Small intestine (tissue), 16 donors: ENCODE measurements at places on chromosomes 5 and 9. TPM values are rescaled to one million over a fixed set of nuclear protein-coding genes. Genes with fewer than 3 reads are reported as not detected.

ADAMTS2 gene
- 6.3 TPM for polyA plus RNA-seq

RHOBTB3 gene
- polyA plus RNA-seq: 42.2 TPM

ZNF367 gene
- polyA plus RNA-seq: 1.3 TPM

SHISAL2B gene
- polyA plus RNA-seq: not detected

OTP gene
- polyA plus RNA-seq: not detected

TMEM38B gene
- polyA plus RNA-seq: 2.9 TPM

GLRX gene
- 166 TPM for polyA plus RNA-seq

OR1L1 gene
- polyA plus RNA-seq: not detected

TENT4A gene
- polyA plus RNA-seq: 8.6 TPM

FOXD4 gene
- polyA plus RNA-seq: 0.39 TPM

FOXI1 gene
- polyA plus RNA-seq: not detected

SCGB3A2 gene
- polyA plus RNA-seq: not detected

ZNF189 gene
- 14.1 TPM for polyA plus RNA-seq

IFNA21 gene
- polyA plus RNA-seq: not detected

SPOCK1 gene
- 0.81 TPM for polyA plus RNA-seq

ENTPD2 gene
- 5.5 TPM for polyA plus RNA-seq

BARHL1 gene
- polyA plus RNA-seq: not detected

AGXT2 gene
- polyA plus RNA-seq: 0.81 TPM

PDZD2 gene
- polyA plus RNA-seq: 3.9 TPM

PLAC8L1 gene
- 0.38 TPM for polyA plus RNA-seq

SHOC1 gene
- polyA plus RNA-seq: 0.12 TPM

ZNF366 gene
- 2.4 TPM for polyA plus RNA-seq

KIF4B gene
- polyA plus RNA-seq: not detected

KCNV2 gene
- polyA plus RNA-seq: not detected

RASEF gene
- polyA plus RNA-seq: 14.6 TPM

HMMR gene
- polyA plus RNA-seq: 1.1 TPM

GLRA1 gene
- not detected for polyA plus RNA-seq

PGM5 gene
- 5.4 TPM for polyA plus RNA-seq

TRIM52 gene
- 6.5 TPM for polyA plus RNA-seq

HNRNPA0 gene
- 17.7 TPM for polyA plus RNA-seq

NR2F1-AS1 gene
- 0.89 TPM for polyA plus RNA-seq

RAB3C gene
- polyA plus RNA-seq: 6.5 TPM

NOL6 gene
- polyA plus RNA-seq: 8.5 TPM

PTAR1 gene
- polyA plus RNA-seq: 5.9 TPM

PCDHB6 gene
- polyA plus RNA-seq: 0.52 TPM

GABRP gene
- polyA plus RNA-seq: 3.4 TPM

DIPK1B gene
- polyA plus RNA-seq: 0.22 TPM

C7 gene
- polyA plus RNA-seq: 111 TPM

HTR4 gene
- 2.8 TPM for polyA plus RNA-seq

FAM169A gene
- not detected for polyA plus RNA-seq

RAD17 gene
- 26.5 TPM for polyA plus RNA-seq

PAEP gene
- not detected for polyA plus RNA-seq

TARS1 gene
- polyA plus RNA-seq: 133 TPM

GADD45G gene
- 25.4 TPM for polyA plus RNA-seq

IL4 gene
- polyA plus RNA-seq: not detected

ENHO gene
- 1.8 TPM for polyA plus RNA-seq

PCDHB16 gene
- polyA plus RNA-seq: 0.37 TPM

KCNMB1 gene
- polyA plus RNA-seq: 0.22 TPM

HAVCR1 gene
- polyA plus RNA-seq: not detected

SLC4A9 gene
- polyA plus RNA-seq: not detected

FGFR4 gene
- 69.6 TPM for polyA plus RNA-seq
